ENCODE measurements at places on chromosomes 2 and 18. TPM values are rescaled to one million over a fixed set of nuclear protein-coding genes. Genes with fewer than 3 reads are reported as not detected.

GRCh38 chr2:53467467-53468180 lies 300.0 kb upstream of the CHAC2 start:
- no peak for DNase-seq

DNA sequence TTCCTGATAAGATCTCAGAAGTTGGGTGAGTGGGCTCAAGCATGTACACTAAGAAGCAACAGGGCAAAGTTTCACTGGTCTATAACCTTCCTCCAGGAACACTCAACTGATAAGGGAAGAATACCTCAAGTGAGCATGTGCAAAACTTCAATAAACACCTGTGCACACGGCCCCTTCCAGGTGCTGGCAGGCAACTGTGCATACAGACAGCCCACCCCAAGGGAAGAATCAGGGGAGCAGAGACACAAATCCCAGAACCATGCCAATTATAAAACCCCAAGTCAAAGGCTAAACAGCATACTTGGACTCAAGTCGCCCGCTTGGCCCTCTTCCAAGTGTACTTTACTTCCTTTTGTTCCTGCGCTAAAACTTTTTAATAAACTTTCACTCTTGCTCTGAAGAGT lies 85.9 kb upstream of the RTN4 start:
- no peak for DNase-seq

DNA sequence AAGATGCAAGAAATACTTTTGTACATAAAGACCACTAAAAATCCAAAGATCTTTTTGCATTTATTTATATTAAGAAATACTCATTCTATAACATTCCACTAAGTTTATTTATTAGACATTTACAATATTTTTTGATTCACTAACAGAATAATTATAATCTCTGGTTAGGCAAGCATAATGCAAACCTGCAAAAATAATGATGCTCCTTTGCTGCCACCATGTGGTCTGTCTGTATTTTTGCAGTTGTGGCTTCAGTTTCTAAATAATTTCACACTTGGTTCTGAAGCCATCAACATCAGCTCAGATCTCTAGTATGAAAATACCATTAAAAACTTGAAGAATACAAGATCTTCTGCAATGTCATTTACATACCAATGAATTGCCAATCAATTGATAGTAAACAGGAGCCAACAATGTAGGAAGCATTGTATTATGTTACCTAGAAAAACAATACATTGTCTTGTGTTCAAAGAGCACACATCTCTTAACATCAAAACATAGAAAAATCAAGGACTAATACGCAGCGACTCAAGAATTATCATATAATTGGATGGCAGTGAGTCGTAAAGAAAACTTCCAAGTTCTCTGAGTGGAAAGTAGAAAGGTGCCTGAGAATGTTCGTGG lies 28.8 kb upstream of the WDR75 start:
- peak; percentile 47 for DNase-seq

DNA sequence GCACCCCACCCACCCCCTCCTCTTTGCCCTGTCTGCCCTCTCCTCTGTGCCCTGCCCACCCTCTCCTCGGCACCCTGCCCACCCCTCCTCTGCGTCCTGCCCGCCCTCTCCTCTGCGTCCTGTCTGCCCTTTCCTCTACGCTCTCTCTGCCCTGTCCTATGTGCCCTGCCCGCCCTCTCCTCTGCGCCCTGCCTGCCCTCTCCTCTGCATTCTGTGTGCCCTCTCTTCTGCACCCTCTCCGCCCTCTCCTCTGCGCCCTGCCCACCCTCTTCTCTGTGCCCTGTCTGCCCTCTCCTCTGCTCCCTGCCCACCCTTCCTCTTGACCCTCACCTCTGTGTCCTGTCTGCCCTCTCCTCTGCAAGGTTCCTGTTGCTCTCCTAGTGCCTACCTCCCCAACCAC lies 233.6 kb downstream of the SMAD2 start:
- DNase-seq: no peak

GRCh38 chr2:25400576-25401216 lies 59.0 kb upstream of the DNMT3A start:
- no peak for DNase-seq

DNA sequence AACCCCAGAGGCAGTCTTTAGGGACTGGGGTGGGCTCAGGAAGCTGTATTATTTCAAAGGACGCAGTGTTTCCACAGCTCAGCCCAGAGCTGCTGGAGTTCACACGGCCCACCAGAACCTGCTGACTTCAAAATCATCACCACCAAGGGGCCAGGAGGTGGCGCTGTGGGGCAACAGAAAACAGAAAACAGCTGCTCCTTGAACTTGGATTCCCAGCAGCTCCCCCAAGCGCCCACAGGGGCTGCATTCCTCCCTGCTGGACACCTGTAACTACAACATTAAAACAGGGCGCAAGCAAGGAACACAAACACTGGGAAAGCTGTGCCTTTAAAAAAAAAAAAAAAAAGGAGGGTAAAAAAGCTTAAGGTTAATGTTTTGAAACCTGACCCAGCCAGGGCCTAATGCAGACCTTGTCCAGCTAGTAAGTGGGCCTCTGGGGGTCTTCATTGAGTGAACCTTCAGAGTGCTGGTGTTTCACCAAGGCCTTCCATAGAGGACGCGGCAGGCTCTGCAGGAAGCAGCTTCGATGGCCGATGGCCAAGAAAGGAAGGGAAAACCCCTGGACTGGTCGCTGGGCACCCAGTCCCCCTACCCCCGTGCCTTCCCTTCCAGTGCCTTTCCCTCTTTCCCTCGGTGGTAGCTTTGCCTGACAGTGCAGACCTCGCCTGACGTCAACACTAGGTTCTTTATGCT lies 25.9 kb downstream of the MLPH start:
- peak; percentile 87 for DNase-seq

- DNase-seq: no peak
Measured at GRCh38 chr2:237791977-237792727, 6.4 kb upstream of the RBM44 start.

- DNase-seq: no peak
Measured at GRCh38 chr2:215677481-215677880, 241.6 kb upstream of the FN1 start.

DNA sequence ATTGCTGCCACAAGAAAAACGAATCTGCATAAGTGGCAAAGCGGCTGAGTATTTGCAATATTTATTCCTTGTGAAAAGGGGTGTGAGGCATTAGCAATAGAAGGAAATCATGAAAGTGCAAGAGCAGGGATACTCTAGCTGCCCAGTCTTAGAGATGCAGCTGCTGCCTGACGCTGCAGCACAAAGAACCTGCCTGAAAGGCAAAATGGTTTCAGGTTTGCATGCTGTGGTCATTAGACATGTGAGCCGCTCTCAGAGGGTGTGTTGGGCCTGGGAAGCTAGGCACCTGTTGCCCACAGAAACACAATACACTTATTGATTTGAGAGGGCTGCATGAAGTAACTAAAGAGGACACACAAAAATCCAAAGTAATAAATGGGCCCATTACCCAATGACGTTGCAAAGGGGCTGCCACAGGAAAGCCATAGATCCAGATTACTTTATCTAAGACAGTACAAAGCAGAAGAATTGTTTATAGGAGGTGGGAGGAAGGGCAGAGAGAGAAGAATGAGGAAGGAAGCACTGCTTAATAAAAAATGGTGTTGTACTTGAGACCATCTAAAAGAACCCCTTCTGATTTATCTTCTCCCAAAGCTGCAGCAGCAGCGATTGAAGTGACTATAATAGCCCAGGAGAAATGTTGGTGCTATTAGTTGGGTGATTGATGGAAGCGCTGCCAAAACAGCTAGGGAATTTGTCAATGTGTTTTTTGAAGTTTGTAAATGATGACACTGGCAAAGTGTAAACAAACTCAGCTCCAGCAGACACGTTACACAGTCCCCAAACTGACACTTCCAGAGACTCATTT lies 492.4 kb upstream of the ACVR2A start:
- DNase-seq: peak; percentile 6

GRCh38 chr2:158204741-158205165 lies 103.1 kb downstream of the UPP2 start:
- DNase-seq: no peak

DNA sequence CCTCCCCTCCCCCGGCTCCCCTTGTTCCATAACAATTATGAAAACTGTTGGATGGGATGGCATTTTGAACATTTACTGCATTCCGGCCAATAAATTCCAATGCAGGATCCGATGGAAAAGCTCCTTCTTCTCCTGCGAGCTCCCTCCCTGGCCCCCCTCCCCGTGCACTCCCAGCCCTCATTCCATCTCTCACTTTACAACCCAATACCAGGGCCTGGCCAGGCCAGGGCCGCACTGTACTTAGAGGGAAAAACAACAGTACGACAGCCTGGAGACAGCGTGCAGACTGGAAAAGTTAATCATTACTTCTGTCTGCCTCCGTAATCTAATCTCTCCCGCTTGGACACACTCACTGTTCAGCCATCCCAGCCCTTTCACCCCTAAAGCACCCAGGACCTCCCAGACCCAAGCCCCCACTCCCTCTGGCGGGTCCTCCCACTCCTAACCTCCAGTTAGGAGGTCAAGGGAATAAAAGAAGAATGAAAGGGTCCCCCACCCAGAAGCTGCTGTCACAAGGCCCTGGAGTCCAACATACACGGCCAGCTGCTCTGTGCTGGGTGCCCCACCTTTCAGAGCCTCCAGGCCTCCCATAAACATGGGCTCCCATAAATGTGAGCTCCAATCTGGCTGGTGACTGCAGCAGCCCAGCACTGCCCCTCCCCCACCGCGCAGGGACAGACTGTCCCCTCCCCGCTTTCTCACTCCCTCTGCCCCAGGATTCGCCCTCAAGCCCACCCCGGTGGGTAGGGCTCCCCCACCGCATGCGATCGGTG lies 20.6 kb downstream of the SMAD7 start:
- no peak for DNase-seq

- DNase-seq: no peak
Measured at GRCh38 chr2:3223080-3223923, 154.3 kb downstream of the EIPR1 start.

DNA sequence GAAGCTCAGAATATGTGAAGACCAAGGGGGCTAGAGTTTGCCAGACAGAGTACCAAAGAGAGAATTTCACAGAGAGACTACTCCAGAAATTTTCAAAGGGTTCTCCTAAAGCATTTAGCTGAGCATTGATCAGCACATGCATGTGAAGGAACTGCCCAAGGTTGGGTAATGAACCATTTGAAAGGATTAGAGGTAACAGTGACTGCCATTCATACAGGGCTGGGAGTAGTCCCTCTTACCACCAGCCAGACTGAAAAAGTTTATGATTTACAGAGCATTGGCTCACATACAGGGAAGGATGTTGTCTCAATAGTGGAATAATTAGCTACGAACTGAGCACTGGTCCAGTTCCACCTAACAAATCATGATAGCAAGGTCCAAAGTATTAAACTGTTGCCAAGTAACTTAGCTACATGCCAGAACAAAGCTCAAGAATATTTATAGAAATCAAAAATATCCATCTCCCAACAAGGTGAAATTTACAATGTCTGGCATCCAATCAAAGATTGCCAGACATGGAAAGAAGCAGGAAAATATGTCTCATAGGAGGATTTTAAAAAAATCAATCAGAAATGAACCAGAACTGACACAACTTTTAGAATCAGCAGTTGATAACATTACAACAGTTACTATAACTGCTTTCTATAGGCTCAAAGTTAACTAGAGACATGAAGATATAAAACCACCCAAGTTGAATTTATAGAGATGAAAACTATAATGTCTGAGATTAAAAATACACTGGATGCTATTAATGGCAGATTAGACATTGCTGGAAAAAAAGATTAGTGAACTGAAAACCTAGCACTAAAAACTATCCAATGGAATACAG lies 25.7 kb upstream of the RNF103 start:
- no peak for DNase-seq

GRCh38 chr2:96763511-96764252 lies 3.0 kb downstream of the CNNM4 start:
- no peak for DNase-seq

DNA sequence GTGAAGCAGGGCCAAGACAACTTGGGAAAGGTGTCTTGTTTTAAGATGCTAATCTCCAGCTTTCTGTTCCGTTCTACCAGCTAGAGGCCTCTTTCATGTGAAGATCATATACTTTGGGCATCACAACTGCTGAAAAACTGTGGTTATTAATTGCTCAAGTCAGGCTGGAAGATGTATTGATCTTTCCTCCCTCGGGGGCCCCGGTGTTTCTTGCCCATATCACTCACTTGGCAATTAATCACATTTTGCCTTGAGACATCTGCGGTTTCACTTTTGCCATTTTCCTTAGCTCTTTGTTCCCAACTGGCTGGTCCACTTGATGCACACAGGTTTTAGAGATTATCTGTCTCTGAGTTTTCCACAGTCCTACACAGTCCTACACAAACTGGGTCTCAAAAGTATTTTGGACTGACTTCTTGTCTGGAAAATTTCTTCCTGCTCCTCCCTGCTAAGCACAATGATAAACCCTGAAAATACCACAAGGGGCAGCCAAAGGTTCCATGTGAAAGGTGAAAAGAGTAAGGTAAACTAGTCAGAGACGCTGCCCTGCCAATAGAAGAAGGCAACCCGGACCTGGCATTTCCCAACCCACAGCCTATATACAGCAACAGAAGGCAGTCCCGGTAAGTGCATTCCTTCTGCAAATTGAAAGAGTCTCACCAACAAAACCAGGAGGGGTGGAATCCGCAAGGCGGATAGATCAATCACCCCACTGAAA lies 181.0 kb downstream of the AFF3 start:
- DNase-seq: no peak

Gene OTX1
- not detected for polyA plus RNA-seq

Gene CELF4
- 139 TPM for polyA plus RNA-seq

Gene CYB5A
- polyA plus RNA-seq: 65.1 TPM

Gene SERTAD2
- polyA plus RNA-seq: 15.4 TPM

Gene CCDC74A
- 25.1 TPM for polyA plus RNA-seq

Gene HMSD
- 4.6 TPM for polyA plus RNA-seq

Gene LANCL1
- 60.1 TPM for polyA plus RNA-seq

Gene KATNAL2
- polyA plus RNA-seq: 8.8 TPM

Gene PCGF1
- 21.3 TPM for polyA plus RNA-seq

Gene FLACC1
- polyA plus RNA-seq: 5.0 TPM

Gene MDH1B
- polyA plus RNA-seq: 6.2 TPM

Gene C2orf66
- polyA plus RNA-seq: 1.4 TPM
